Mammary epithelial cell (primary cell): ENCODE measurements at places on chromosomes 11 and 22.

DNA sequence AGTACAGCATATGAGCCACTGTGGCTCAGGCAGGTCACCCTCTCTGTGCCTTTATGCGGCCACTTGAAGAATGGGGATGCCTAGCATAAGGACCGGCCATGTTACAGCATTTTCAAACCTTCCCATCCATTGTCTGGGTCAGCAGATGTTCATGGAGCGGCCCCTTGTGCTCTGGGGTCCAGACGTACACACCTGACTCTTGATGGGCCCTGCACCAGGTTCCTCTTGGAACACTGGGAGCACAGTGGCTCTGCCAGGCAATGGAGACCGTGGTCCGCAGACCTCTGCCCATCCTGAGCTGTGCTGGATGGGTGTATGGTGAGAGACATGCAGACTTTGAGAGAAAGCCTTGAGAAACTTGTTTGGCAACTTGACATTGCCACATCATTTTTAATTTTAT is 9.8 kb downstream of the PRDM11 start:
- DNase-seq, result no peak

GRCh38 chr11:32115446-32115845 is 24.6 kb downstream of the RCN1 start:
- DNase-seq, result no peak

GRCh38 chr22:24225044-24225601 is 19.8 kb downstream of the GGT5 start:
- no peak for DNase-seq

- no peak for DNase-seq
Observed at GRCh38 chr22:34743110-34743751, 322.7 kb upstream of the ISX start.

- DNase-seq, result no peak
Observed at GRCh38 chr11:68999093-68999747, 13.8 kb downstream of the MRGPRF start.

DNA sequence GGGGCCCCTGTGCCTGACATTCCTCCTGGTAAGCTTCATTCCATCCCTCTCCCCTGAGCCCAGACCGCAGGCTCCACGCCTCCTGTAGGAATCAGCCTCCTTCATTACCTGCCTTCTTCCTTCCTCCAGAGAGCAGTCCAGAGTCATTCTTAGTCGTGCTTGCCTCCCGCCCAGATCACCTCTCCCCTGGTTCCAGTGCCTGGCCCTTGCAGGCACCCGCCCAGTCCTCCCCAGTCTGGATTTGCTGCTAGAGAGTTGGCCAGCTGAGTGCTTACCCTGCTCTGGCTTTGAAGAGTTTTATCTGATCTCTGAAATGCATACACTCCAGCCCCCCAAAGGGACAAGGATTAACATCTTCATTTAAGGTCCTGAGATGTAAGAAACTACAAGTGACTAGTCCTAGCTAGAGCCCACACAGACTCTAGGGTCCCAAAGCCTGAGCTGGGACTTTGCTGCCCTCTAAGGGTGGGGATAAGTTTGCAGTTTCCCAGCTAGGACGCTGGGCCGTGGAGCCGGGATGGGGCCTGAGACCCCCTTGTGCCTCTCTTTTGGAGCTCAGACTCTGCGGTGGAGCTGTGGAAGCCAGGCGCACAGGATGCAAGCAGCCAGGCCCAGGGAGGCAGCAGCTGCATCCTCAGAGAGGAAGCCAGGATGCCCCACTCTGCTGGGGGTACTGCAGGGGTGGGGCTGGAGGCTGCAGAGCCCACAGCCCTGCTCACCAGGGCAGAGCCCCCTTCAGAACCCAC is 1.6 kb downstream of the NR1H3 start:
- no peak for DNase-seq
